ENCODE measurements at places on chromosomes 16 and 17.

DNA sequence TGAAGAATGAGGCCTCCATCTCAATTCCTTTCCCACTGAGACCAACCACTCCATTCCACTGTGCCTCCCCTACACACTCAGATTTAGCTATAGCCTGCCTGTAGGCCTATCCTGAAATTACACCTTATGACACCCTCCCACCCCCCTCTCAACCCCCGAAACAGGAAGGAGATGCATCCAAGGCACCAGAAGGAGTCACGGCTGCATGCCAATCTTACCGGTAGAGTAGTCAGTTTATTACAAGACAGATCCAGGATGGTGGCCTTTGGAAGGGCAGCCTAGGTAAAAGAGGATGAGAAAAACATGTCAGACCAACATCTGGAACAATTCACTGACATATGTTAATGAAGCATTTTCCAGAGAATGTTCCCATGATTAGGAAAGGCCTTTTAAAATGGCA, 2.6 kb downstream of the LRRC59 start:
- no peak for DNase-seq

GRCh38 chr17:57980522-57980921, 7.5 kb downstream of the VEZF1 start:
- DNase-seq: no peak

GRCh38 chr16:30958175-30959079, 873 bp downstream of the SETD1A start:
- DNase-seq: no peak

DNA sequence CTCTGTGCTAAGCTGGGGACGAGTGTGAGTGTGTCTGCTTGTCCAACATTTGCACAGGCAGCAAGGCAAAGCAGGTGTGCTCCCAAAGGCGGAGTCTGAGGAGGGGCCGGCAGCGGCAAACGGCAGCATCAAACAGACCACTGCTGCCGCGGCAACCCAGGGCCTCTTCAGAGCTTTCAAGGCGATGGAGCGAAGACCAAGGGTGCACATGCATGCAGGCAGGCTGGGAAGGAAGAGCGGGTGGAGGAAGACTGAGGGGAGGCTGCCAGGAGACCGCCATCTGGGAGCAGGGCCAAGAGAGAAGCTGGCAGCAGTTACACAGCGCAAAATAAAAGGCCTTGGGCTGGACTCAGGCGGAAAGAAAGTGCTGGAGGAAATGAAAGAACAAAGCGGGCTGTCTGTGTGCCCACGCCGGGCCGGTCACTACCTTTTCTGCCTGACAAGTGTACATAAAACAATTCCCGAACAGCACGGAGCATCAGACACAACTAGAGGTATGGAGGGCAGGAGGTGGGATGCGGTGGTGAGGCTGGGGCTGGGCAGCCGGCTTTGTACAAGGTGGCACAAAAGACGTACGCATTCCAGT, 8.5 kb downstream of the TIMM22 start:
- no peak for DNase-seq

DNA sequence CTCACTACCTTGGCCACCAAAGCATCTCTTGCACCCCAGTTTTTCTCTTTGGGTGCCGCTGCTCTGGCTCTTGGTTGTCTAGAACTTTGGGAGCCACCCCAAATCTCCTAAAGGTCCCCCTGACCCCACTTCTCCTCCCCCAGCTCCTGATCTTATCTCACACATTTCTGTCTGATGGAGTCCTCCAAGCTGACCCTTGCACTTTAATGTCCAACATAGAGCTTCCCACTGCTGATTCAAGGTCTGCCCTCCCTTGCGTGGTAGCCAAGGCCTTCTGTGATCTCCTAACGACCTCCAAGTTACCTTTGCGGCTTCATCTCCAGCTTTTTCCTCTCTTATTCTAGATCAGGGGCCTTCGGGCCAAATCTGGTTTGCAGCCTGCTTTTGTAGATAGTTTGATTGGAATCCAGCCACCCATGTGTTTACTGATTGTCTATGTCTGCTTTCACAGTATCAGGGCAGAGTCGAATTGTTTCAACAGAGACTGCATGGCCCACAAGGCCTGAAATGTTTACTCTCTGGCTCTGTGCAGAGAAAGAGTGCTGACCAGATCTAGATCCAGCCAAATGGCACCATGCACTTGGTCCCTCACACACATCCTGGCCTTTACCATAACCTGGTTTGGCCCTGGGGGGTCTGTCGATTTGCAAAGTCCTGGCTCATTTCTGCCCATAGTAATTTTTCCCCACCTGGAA, 168.6 kb downstream of the HAPSTR1 start:
- no peak for DNase-seq

DNA sequence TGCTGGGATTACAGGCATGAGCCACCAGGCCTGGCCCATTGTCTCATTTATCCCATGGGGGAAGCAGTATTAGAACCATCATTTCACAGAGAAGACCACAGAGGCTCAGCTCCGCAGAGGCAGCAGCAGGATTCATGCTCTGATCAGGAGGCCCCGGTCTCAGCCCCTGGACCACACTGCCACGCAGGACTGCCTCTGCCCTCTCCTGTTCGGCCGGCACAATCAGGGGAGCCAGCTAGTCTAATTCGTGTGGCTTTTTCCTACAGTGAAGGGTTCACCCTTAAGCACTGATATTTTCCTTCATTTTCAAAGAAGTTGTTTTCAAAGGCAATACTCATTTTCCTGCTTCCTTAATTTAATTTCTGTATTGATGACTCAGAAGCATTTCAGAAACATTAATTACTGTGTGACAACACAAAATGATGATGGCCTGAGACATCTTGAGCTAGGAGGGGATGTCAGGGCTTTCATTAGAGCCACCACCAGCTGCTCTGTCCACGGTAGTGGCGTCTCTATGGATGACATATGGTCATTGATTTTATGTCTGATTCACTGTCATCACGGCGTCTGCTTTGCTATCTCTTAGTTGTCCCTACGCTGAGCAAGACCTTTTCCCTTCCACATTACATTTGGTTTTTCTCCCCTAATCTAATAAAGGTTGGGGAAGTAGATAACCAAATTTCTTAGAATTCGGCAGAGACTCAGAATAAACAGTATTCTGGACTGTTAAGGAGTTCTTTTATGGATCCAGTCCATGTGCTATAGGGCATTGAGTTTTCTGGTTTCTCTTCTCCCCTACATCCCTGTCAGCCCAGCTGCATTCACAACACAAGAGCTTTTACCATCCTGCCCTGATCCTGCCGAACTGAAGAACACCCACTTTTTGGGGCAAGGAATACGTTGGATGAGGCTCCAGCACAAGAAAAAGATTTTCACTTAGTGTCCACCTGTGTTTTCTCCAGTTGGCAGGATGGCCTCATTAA, 314.0 kb downstream of the SLC39A11 start:
- no peak for DNase-seq

- peak; percentile 36 for DNase-seq
These were observed 1.8 kb upstream of the RBFOX3 start for GRCh38 chr17:79612468-79613194.

- DNase-seq: no peak
These were observed 2.1 kb downstream of the TAF1C start for GRCh38 chr16:84184775-84185174.

DNA sequence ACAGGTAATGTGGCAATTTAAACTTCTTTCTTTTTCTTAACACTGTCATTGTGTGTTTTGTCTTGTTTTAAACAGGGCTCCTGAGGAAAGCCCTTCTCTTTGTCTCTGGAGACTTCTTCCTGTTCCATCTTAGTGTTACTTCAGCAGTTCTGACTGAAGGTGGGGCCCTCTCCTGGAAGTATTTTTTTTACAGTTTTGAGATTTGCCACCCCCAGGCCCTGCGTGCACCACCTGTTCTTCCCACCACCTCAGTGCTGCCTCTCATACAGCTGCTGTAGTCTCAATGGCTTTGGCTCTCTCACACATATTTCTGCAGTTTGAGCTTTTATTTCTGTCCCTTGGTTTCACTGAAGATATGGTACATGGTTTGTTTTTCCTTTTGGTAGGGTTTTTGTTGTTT, 52.5 kb upstream of the ALDH3A1 start:
- DNase-seq: no peak

DNA sequence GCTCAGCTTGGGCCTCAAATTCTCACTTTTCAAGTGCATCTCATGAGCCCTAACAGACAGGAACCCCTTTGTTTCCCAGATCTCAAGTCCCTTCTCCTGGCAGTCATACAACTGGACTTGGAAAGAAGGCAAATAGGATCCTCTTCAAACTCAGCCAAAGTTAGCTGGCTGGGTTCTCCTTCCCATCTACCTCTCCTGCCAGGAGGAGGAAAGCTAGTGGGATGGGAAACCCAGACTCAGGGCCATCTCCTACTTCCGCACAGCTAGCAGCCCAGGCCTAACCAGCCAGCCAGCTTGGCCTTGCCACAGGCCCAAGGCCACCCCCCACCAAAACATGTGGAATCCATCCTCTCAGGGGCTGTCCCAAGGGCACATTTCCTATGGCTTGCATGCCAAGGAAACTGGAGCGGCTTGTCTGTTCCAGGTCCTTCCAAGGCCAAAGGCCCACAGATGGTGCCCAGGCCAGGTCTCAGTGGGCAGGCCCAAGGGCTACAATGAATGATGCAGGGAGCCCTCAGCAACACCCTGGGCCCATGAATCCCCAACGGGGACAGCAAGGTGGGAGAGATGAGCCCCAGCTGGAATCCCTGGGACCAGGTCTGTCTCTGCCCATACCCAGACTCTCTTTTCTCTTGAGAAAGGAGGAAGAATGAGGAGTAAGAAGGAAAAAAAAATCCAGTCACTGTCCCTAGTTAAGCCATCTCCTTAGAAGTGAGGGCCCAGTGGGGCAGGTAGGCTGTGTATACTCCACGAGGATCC, 1.7 kb downstream of the SMARCD2 start:
- DNase-seq: no peak

DNA sequence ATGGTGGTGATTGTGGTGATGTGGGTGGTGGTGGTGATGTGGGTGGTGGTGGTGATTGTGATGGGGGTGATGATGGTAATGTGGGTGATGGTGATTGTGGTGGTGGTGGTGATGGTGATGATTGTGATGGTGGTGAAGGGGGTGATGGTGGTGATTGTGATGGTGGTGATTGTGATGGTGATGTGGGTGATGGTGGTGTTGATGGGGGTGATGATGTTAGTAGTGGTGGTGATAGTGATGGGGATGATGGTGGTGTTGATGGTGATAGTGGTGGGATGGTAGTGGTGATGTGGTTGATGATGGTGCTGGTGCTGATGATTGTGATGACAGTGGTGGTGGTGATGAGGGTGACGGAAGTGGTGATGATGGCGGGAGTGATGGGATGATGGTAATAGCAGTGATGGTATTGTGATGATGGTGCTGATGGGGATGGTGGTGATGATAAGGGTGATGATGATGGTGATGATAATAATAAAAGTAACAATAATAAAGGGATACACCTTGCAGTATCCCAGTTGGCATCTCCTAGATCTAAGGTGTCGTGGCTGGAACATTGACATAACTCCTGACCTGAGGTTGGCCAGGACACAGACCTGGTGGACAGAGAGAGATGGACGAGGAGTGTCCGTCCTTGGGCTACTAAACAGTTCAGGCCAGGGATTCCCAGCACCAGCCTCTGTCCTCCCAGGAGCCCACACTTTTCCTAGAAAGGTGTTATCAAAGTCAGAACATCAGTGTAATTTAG, 344.5 kb downstream of the SEC14L1 start:
- no peak for DNase-seq

DNA sequence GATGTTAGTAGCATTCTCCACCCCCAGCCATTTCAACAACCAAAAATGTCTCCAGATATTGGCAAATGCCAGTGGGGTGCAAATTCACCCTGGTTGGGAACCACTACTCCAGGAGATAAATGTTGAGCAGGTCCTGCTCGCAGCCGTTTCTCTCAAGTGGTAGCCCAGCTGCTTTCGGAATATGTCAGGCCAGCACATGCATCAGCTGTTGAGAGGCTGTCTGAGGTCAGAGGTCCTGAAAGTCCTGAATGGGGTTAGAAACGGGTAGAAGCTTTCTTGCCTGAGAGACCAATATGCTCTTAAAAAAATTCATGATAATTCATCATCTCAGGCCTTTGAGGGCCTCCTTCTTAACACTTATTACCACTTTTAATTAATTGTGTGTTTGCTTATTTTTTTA, 31.0 kb downstream of the TEKT5 start:
- no peak for DNase-seq

GRCh38 chr17:77779711-77780539, 178.6 kb upstream of the TNRC6C start:
- no peak for DNase-seq

DNA sequence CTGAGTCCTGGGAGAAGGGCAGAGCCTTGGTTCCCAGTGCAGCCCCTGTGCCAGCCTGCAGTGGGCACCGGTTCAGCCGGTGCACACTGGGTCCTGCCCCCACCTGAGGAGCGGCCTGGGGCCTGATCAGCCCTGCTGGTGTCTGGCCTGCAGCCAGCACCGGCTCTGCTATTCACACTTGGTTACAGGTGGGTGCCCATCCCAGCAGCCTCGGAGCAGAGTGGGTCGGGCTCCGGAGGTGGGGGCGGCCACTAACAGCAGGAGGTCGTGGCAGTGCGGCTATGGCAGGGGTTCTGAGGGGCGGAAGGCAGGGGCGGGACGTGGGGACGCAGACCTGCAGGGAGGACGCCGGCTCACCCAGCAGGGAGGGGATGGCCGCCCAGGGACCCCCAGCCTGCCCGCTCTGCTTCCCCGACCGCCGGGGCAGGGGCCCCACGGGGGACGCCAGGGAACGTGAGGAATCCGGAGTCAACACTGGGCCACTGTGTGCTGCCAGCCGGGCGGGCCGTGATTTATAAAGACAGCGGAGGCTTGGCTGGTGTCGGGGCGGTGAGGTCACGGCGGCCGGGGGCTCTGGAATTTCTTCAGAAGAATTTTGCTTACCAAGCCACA, 20.3 kb downstream of the METRNL start:
- no peak for DNase-seq

DNA sequence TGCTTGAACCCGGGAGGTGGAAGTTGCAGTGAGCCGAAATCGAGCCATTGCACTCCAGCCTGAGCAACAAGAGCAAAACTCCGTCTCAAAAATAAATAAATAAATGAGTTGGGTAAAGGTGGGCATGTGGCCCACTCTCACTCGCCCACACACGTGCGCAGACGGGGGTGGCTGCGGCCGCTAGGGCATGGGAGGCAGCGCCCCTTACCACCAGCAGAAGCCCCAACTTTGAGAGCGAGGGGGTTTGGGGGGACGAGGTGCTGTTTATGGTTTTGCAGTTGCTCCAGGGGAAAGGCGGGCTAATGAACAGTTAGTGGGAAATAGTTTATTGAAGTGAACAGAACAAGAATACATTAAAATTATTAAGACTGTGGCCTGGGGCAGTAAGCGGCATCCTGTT, 14.9 kb upstream of the RBFOX3 start:
- no peak for DNase-seq

DNA sequence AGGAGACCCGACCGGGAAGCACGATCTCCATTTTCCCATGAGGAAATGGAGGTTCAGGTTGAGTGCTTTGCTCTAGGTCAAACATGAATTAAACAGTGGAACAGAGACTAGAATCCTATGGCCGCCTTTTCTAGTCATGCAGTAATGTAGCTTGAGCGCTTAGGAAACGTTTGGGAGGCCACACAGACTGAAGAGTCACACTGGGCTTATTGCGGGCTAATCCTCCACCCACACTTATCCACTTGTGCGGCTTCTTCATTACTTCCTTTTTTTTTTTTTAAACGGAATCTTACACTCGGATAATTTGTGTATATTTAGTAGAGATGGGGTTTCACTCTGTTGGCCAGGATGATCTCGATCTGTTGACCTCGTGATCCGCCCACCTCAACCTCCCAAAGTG, 26.0 kb downstream of the CACNG3 start:
- DNase-seq: no peak

All from stimulated activated CD4-positive, alpha-beta T cell treated with anti-CD3 and anti-CD28 coated beads, Interleukin-4, amount 100 ng/mL, for 4 hours (primary cell).